Stimulated activated CD8-positive, alpha-beta memory T cell treated with anti-CD3 and anti-CD28 coated beads, Interleukin-15, amount 100 ng/mL, for 1 hour (primary cell): ENCODE measurements at places on chromosomes 1 and 21.

GRCh38 chr1:198373376-198373775 is 167.1 kb downstream of the ATP6V1G3 start:
- DNase-seq = no peak

- peak; percentile 33 for DNase-seq
Measured at GRCh38 chr1:111471012-111471411, 2.8 kb upstream of the C1orf162 start.

DNA sequence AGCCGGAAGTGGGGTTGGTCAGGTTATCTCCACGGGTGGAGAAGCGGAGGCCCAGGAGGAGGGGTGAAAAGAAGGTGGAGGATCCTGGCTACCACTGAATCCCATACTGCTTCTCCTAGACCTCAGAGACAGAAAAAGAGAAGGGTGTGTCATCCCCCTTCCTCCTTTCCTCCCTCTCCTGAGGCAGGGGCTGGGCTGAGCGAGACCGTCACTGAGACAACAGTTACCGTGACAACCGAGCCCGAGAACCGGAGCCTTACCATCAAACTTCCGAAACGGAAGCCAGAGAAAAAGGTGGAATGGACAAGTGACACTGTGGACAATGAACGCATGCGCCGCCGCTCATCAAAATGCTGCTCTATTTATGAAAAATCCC is 42.1 kb upstream of the NBPF3 start:
- no peak for DNase-seq

DNA sequence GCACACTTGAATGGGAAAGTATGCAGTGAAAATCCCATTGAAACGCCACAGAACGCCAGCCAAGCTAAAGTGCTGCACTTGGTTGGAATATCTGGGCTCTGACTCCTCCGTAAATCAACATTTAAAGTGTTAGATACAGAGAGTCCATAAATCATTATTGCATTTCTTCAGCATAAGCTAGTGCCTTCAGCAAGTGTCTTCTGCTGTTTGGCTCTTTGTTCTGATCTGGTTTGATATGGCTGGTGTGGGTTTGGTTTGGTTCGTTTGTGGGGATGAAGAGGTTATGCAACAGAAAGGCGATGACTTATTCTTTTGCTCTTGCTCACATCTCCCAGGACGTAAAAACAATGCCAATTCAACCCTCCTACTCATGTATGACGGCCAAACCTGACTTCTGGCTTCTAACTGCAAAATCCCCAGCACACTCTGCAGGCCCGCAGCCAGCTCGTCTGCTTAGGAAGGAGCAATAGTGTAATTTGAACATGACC is 121.8 kb upstream of the ERG start:
- no peak for DNase-seq

DNA sequence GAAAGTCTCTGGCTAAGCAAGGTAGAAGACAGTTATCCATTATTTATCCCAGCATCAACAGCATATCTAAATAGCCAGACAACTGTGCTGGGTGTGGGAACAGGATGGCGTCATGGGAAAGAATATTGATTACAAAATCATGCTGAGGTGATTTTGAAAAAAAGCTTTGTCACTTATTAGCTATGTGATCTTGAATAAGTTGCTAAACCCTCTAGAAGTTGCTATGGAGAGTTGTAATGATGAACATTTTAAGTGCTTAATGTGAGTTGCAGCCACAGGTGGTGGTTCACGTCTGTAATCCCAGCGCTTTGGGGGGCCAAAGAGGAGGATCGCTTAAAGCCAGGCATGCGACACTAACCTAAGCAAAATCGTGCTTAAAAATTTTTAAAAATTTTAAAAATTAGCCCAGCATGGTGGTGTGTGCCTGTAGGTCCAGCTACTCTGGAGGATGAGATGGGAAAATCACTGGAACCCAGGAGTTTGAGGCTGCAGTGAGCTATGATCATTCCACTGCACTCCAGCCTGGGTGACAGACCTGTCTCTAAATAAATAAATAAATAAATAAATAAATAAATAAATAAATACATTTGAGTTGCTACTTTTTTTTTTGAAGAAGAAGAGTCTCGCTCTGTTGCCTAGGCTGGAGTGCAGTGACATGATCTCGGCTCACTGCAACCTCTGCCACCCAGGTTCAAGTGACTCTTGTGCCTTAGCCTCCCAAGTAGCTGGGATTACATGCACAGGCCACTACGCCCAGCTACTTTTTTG is 33.6 kb downstream of the WNT2B start:
- no peak for DNase-seq

- DNase-seq = no peak
Measured at GRCh38 chr1:153769221-153769620, 6.0 kb upstream of the SLC27A3 start.

DNA sequence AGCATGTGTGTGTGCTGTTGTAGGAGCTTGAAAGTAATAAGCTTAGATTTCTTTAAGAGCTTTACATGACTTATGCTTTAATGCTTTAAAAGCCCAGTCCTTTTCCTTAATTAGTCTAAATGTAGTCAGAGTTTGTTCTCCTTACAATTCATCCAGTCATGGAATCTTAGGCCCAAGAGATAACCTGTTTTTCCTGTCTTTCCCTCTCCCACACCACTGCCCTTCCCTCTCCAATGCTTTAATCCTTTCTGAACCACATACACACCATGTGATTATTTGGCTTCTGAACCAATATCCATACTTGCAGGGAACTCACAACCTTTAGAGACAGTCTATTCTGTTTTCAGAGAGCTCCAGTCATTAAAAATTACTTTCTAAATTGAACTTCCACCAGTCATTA is 37.6 kb downstream of the ALG6 start:
- no peak for DNase-seq

GRCh38 chr21:23690316-23690715 is 1917.0 kb downstream of the MRPL39 start:
- DNase-seq = no peak

DNA sequence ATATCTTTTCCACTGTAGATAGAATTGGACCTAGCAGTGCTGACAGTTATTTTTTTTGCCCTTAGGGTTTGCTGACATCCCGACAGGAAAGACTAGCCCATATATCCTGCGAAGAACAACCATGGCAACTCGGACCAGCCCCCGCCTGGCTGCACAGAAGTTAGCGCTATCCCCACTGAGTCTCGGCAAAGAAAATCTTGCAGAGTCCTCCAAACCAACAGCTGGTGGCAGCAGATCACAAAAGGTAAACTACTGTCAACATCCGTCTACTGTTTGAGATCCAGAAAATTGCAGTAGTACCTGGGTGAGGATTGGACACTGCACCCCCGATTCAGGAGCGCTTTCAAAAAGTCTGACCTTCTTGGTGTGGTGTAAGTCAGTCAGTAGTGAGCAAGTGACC is 55.8 kb downstream of the CENPF start:
- no peak for DNase-seq

- no peak for DNase-seq
Measured at GRCh38 chr1:23211955-23212354, 5.3 kb downstream of the HTR1D start.

DNA sequence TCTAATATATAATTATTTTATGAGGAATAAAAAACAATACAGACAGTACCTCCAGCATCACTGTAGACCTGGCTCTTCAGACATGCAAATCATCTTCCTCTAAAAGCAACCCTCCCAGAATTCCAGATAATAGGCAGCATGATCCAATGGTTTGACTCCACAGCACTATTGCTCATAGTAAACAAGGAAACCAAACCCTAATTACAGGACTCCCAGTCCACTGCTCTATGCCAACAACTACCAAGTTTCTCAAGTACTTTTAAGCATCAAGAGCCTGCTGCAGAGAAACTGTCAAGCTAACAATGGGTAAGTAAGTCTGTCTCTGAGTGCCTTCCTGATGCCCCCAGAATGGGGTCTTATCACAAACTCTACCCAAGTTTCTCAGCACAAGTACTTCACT is 57.2 kb downstream of the EYA3 start:
- no peak for DNase-seq

DNA sequence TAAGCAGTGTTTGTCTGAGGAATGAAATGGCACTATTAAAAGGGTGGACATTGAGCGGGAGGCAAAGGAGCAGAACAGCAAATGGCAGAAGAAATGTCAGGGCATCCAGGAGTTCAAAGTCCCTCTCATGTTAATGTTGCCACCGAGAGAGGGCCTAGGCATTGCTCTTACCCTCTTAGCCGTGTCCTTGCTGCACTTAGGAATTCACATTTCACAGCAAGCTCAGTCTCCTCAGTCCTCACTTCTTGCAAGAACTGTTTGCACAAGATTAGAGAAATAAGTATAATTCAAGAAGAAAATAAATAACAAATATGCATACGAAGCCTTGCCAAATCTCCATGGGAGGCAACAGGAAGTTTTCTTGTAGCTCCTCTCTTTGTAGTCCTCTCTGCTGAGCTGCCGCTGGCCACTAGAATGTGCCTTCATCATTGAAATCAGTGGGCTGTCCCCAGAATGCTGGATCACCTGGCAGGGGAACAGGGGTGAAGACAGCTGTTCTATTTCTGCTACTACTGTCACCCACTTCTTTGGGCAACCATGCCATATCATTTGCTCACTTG is 205.8 kb downstream of the ZNF326 start:
- no peak for DNase-seq

GRCh38 chr1:44170281-44170823 is 28.9 kb upstream of the KLF18 start:
- no peak for DNase-seq

- no peak for DNase-seq
Measured at GRCh38 chr21:34825948-34826548, 157.3 kb downstream of the CLIC6 start.

GRCh38 chr21:20998456-20998789 is 214 bp downstream of the NCAM2 start:
- no peak for DNase-seq

GRCh38 chr1:89198491-89199072 is at the start of gene GBP4:
Gene GBP4 (minus strand): TSS chr1:89198942. CDS start chr1:89198834, 108 bp downstream.
- no peak for DNase-seq

DNA sequence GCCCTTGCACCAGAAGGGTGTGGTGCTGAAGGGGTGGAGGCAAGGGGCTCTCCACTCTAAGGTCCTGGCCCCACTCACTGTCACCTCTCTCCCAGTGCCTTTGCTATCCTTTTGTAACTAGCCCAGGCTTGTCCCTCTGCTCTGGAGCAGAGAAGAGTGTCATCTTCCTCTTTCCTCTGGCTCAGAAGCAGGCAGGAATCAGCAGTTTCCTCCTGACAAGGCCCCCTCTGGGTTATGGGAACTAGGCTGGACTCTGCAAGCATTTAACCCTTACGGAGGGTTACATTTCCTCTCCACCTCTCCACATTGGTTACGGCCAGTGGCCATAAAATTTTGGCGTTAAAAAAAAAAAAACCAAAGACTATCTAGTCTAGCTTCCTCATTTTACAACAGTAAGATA is 30.4 kb downstream of the PLXNA2 start:
- no peak for DNase-seq

GRCh38 chr1:185696422-185697150 is 37.6 kb upstream of the HMCN1 start:
- DNase-seq = no peak

DNA sequence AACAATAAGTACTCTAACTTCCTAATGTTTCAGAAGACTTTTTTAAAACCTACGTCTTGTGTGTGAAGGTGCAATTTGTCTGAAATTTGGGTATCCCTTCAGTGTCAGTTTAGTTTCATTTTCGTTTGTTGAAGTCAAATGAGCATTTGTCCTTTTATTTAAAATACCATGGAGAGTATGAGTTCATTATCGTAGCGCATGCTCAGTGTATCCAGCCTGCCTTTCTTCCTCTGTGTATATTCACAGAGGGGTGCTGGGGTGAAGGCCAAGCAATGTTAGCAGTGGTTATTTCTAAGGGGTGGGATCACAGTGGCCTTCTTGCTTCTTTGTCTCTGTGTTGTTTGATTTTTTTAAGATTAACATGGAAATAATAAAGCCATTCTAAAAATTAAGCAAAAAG is 43.2 kb downstream of the CNN3 start:
- no peak for DNase-seq

- DNase-seq = no peak
Measured at GRCh38 chr1:53259932-53260331, 21.6 kb upstream of the MAGOH start.
